Stimulated activated CD8-positive, alpha-beta memory T cell treated with anti-CD3 and anti-CD28 coated beads, Interleukin-7, amount 100 ng/mL, for 1 hour (primary cell): ENCODE measurements at places on chromosomes 2 and 18.

DNA sequence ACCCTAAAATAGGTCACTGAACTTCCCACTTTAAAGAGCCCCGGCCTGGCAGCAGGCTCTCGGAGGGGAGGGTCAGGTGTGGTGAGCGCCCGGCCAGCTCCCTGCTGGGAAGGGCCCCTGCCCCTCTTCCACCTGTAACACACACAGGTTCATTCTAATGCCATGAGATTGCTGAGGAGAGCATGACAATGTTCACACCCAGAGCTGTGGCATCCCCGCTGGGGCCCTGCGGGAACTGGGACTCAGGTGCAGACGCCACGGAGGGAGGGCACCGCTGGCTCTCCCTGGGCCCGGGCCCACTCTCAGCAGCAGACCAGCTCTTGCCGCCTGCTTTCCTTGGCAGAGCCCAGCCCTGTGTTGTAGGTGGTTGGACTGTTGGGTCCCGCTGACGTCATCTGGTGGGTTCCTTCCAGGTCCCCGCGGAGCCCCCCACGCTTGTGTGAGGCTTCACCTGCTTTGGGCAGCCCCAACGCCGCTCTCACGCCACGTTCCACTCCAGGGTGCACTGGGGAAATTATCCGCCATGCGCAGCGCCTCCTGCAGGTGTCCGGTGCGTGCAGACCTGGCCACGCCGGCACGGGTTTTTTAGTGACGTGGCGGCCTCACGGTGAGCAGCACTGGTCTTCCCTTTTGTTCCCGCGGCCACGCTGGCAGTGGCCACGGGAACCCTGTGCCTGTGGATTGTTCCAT lies 50.4 kb upstream of the KCNG2 start:
- no peak for DNase-seq

DNA sequence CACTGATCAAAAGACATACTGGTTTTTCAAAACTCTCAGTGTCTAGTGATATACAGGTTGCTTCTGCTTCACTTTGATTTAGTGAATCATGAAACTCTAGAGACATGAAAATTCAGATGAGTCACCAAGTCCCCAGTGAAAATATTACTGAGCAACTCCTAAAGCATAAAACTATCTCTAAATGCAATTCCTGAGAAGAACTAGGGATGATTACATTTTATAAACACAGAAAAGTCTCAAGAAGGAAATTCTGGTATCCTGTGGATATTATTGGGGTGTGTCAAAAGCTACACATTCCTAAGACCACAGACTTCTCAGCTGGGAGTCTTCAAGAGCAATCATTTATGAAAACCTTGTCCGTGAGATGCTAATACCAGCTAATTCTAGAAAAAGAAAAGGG lies 9.7 kb downstream of the LRRTM4 start:
- no peak for DNase-seq

- DNase-seq = peak; percentile 65
Observed at GRCh38 chr2:3423492-3424170, 44.1 kb downstream of the TRAPPC12 start.

GRCh38 chr2:83240611-83241010 lies 1218.5 kb downstream of the SUCLG1 start:
- no peak for DNase-seq

DNA sequence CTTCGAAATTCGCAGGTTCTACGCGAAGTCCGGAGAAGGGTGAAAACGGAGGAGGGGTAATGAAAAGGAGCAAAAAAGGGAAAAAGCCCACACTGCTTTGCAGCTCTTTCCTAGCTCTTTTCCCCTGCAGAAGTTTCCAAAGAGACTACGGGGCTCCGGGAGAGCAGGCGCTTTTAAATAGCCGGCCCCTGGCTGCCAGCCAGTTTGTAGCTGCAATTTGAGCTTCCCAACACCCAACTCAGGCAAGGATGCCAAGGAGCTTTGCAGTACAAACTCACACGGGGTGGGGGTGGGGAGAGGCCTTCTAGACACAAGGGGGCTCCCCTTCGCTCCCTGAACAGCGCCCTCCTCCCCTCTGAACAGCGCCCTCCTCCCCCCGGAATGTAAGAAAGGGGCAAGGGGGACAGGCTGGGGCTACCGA lies at the start of gene IGFBP5:
IGFBP5 (minus strand) TSS at position 149 of the 421 bp plus-strand sequence. CDS start 774 bp downstream, outside the sequence.
- no peak for DNase-seq
